ENCODE measurements at places on chromosomes 7 and 10. TPM values are rescaled to one million over a fixed set of nuclear protein-coding genes. Genes with fewer than 3 reads are reported as not detected.

The CPXM2 gene
- not detected for polyA plus RNA-seq

The STEAP1B gene
- polyA plus RNA-seq = not detected

The SPDYE9 gene
- polyA plus RNA-seq = 0.16 TPM

The ADIRF gene
- not detected for polyA plus RNA-seq

The GSAP gene
- polyA plus RNA-seq = 11.9 TPM

The ASB13 gene
- polyA plus RNA-seq = 8.7 TPM

The HOXA2 gene
- polyA plus RNA-seq = not detected

The SAMD9L gene
- polyA plus RNA-seq = 45.7 TPM

The ADAM22 gene
- polyA plus RNA-seq = 2.3 TPM

The TET1 gene
- polyA plus RNA-seq = 1.9 TPM

The SRRM3 gene
- not detected for polyA plus RNA-seq

The COBL gene
- polyA plus RNA-seq = not detected

The CYP3A7 gene
- polyA plus RNA-seq = not detected

The HOGA1 gene
- not detected for polyA plus RNA-seq

The CAMK2B gene
- not detected for polyA plus RNA-seq

The BAMBI gene
- 0.56 TPM for polyA plus RNA-seq

The CREB5 gene
- not detected for polyA plus RNA-seq
